ENCODE measurements at places on chromosomes 11 and 22. TPM values are rescaled to one million over a fixed set of nuclear protein-coding genes. Genes with fewer than 3 reads are reported as not detected.

The ACRV1 gene
- not detected for total RNA-seq

The OR5B21 gene
- total RNA-seq, result not detected

The FAT3 gene
- 7.6 TPM for total RNA-seq

The FAM111B gene
- total RNA-seq, result 8.5 TPM

The SAA1 gene
- total RNA-seq, result 1.9 TPM

The SDHAF2 gene
- total RNA-seq, result 32.5 TPM

The RHOD gene
- 156 TPM for total RNA-seq

The TRPT1 gene
- 55.2 TPM for total RNA-seq

The MRPL21 gene
- total RNA-seq, result 81.9 TPM

GRCh38 chr22:37519268-37520195 lies at the start of gene CARD10:
Gene CARD10, minus strand, starts transcription at chr22:37519415. Its CDS starts 215 bp downstream, at chr22:37519200.
- peak within 1 kb of the TSS; percentile 76 for H3K4me3 ChIP-seq
- peak; percentile 74 for DNase-seq
- H3K4me1 ChIP-seq, result peaks cover 19% of the 10 kb centered on the region

GRCh38 chr22:49294656-49295464 lies 532.8 kb downstream of the BRD1 start:
- peaks cover 100% of the 10 kb centered on the region for H3K27me3 ChIP-seq
- no peak overlapping the region for H3K27ac ChIP-seq
- no peak overlapping the region for H3K4me3 ChIP-seq

- no peak overlapping the region for H3K27ac ChIP-seq
- no peaks in the 10 kb centered on the region for H3K4me1 ChIP-seq
- no peak for DNase-seq
- H3K4me3 ChIP-seq, result no peak overlapping the region
- H3K27me3 ChIP-seq, result peaks cover 87% of the 10 kb centered on the region
- no peaks in the 10 kb centered on the region for H3K36me3 ChIP-seq
Measured at GRCh38 chr11:45390407-45390806, 104.3 kb upstream of the SYT13 start.

GRCh38 chr11:117603932-117604331 lies 193.1 kb downstream of the DSCAML1 start:
- no peaks in the 10 kb centered on the region for H3K36me3 ChIP-seq
- H3K4me1 ChIP-seq, result no peaks in the 10 kb centered on the region
- H3K27ac ChIP-seq, result no peak overlapping the region
- peaks cover 100% of the 10 kb centered on the region for H3K27me3 ChIP-seq
- H3K4me3 ChIP-seq, result no peak overlapping the region

- no peak overlapping the region for H3K4me3 ChIP-seq
- H3K36me3 ChIP-seq, result no peaks in the 10 kb centered on the region
- H3K27ac ChIP-seq, result no peak overlapping the region
- H3K27me3 ChIP-seq, result peaks cover 45% of the 10 kb centered on the region
Measured at GRCh38 chr11:114017723-114018122, 41.8 kb upstream of the ZBTB16 start.

GRCh38 chr11:719214-720016 lies 13.4 kb downstream of the EPS8L2 start:
- no peaks in the 10 kb centered on the region for H3K27me3 ChIP-seq
- H3K4me1 ChIP-seq, result no peaks in the 10 kb centered on the region
- no peak overlapping the region for H3K4me3 ChIP-seq
- DNase-seq, result no peak
- no peaks in the 10 kb centered on the region for H3K36me3 ChIP-seq

DNA sequence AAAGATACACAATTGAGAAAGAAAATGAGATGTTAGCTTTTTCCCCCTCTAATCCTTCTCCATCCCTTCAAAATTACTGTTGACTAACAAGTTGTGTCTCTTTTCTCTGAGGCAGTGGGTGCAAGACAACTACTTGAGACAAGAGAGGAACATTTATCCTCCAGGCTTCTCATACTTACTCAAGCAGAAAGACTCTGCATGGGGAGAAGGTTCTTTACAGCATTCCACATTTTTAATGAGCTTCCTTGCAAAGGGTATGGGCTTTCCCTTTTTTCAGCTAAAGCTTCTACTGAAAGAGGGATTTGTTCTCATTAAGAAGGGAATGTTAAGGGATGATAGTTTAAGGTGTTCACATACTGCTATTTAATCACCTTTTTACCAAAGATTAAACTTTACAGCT lies 47.8 kb downstream of the PAX6 start:
- no peak for DNase-seq
- H3K27ac ChIP-seq, result no peak overlapping the region
- no peak overlapping the region for H3K4me3 ChIP-seq
- no peaks in the 10 kb centered on the region for H3K4me1 ChIP-seq

DNA sequence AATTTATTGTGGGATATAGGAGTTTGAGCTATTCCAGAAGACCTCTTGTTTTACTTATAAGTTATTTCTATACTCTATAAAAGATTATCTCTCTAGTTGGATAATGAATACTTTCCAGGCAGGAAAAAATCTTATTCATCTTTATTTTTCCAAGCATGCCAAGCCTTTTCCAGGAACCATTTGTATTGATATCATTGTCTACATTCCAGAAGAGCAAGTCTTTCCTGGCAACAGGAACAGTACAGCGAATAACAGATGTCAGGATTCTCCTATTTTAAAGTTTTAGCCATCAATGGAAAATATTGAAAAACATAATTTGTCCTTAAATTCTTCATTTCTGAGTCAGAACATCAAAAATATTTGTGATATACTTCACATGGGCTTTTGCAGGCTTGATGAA lies 5.2 kb upstream of the NXPE1 start:
- H3K27me3 ChIP-seq, result no peaks in the 10 kb centered on the region
- H3K4me3 ChIP-seq, result no peak overlapping the region
- no peak overlapping the region for H3K27ac ChIP-seq
- H3K36me3 ChIP-seq, result no peaks in the 10 kb centered on the region

DNA sequence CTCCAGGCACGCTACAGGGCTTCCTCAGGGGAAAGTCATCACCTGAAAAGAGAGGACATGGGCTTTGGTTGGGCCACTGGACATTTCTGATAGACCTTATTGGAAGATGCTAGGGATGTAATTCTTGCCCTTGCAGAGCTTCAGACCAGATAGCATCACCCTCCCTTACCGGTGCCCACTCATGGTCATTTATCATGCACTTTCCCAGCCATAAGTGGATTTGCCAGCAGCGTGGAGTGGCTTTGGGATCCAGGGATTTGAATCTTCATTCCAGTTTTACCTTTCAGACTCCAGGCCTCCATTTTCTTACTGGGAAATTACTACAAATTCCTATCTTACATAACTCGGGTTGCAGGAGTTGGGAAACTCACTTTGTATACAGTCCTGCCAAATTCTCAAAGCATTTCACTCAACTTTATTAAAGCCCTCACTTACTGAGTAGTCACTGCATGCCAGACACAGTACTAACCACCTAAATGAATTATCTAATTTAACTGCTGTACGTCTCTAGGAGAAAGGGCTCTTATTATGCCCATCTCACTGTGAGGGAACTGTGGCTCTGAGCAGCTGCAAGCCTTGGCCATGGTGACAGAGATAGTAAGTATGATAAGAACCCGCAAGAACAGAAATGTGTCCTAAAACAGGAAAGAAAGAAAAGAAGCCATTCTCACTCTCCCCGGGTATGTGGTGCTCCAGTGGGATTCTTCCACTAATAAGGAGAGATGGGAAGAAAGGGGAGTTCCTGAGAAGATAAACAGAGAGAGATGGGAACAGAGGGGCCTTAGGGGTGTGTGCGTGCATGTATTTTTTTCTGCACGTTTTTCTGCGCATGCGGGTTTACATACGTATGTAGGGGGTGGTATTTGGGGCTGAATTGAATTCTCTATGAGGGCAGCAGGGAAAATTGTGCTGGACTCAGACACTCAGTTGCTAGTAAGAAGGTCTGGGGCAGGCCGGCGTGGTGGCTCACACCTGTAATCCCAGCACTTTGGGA lies 9.7 kb downstream of the CHRM1 start:
- no peak overlapping the region for H3K27ac ChIP-seq
- peaks cover 23% of the 10 kb centered on the region for H3K27me3 ChIP-seq
- DNase-seq, result no peak
- H3K4me1 ChIP-seq, result 0 out of 2 replicates have a peak, but pooled peaks cover 7% of the 10 kb centered on the region

DNA sequence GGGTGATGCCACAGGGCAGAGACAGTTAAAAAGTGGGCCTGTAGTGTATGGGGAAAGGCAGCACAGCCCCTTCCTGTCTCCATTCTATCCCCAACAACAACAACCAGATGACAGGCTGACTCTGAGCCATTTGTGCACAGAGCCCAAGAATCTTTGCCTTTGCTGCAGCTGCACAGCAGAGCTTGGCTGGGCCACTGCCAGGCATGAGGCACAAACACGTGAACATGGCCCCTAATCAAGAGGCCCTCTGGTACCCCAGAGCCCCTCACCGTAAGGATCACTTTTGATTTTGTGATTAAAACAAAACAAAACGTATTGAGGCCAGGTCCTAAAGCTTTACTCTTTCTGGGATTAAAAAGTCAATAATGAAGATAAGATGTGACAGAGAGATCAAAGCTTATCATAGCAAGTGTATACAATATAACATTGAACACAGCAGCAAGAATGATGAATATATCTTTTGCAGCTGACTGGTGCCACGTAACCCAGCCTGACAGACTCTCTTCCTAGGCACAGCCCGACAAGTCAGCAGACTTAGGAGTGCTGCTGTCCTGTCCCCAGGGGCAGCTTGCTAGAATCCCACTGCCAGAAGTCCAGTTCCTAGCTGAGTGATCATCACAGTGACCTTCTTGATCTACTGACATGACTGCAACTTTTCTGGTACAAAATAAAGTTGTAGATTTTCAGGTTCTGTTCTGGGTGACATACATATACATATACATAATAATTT lies 117.8 kb downstream of the SERGEF start:
- no peak for DNase-seq
- no peak overlapping the region for H3K4me3 ChIP-seq
- no peaks in the 10 kb centered on the region for H3K4me1 ChIP-seq
- no peak overlapping the region for H3K27ac ChIP-seq
- no peaks in the 10 kb centered on the region for H3K27me3 ChIP-seq

DNA sequence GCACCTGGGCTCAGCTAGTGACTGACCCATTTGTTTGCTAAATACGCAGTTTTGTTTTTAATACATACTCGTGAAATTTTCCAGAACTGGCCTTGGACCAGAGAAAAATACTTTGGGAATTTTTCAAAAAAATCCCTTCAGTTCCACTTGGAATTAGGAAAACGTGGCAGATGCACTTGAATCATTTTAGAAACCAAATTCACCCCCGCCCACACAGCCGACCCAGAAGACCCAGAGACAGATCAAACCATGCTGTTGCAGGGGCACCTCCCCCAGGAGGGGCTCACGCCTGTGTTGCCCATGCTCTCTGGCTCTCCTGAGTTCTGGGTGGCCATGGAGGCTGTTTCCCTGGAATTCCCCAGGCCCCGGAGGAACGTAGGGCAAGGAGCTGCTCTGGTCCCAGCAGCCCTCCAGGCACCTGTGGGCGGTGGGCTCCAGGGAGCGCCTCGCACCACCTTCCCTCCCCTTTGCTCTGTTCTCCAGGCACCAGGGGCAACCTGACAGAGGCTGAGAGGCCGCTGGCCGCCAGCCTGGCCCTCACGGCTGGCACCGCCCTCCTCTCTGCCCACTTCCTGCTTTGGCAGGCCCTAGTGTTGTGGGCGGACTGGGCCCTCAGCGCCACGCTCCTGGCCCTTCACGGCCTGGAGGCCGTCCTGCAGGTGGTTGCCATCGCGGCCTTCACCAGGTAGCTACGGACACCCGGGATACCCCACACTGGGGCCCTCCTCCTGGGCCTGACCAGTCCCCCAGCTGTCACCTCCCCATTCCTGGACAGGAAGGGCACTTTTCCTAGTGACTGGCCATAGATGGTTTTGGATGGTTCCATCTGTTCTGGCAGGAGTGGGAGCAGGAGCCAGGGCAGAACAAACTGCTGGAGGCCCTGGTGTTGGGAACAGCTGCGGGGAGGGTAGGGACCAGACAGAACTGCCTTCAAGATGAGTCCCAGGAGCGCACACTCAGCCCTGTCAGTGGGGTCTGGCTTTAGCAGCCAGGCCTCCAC lies 3.3 kb upstream of the EPS8L2 start:
- H3K27ac ChIP-seq, result no peak overlapping the region
- H3K4me3 ChIP-seq, result no peak overlapping the region
- DNase-seq, result no peak
- H3K4me1 ChIP-seq, result peaks cover 10% of the 10 kb centered on the region

DNA sequence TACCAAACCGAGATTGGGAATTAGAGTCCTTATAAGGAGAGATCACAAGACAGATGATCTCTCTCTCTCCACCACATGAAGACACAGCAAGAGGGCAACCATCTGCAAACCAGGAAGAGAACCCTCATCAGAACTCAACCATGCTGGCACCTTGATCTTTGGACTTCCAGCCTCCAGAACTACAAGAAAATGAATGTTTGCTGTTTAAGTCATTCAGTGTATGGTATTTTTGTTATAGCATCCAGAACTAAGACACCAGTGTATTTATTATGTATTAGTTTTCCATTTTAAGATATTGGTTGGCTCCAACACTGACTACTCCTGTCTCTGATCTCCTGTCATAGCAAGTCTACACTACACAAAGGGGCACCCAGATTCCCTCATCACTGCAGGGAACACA lies 86.9 kb downstream of the CCDC34 start:
- H3K4me1 ChIP-seq, result no peaks in the 10 kb centered on the region
- H3K27ac ChIP-seq, result no peak overlapping the region
- H3K4me3 ChIP-seq, result no peak overlapping the region
- H3K36me3 ChIP-seq, result no peaks in the 10 kb centered on the region
- peaks cover 9% of the 10 kb centered on the region for H3K27me3 ChIP-seq
- no peak for DNase-seq

GRCh38 chr11:113316256-113316655 lies 1.9 kb downstream of the TTC12 start:
- H3K4me3 ChIP-seq, result no peak overlapping the region
- H3K4me1 ChIP-seq, result peaks cover 16% of the 10 kb centered on the region
- H3K36me3 ChIP-seq, result peaks cover 3% of the 10 kb centered on the region
- no peaks in the 10 kb centered on the region for H3K27me3 ChIP-seq
- DNase-seq, result no peak
- H3K27ac ChIP-seq, result no peak overlapping the region

GRCh38 chr11:46347637-46348311 lies 511 bp downstream of the DGKZ start:
- peaks cover 36% of the 10 kb centered on the region for H3K4me1 ChIP-seq
- H3K4me3 ChIP-seq, result peak overlapping the region; percentile 97
- no peak overlapping the region for H3K27ac ChIP-seq
- no peaks in the 10 kb centered on the region for H3K27me3 ChIP-seq

- DNase-seq, result no peak
- no peak overlapping the region for H3K27ac ChIP-seq
- H3K36me3 ChIP-seq, result no peaks in the 10 kb centered on the region
- no peaks in the 10 kb centered on the region for H3K4me1 ChIP-seq
Measured at GRCh38 chr11:105297463-105297862, 157.9 kb upstream of the CARD18 start.

- H3K36me3 ChIP-seq, result no peaks in the 10 kb centered on the region
- no peaks in the 10 kb centered on the region for H3K27me3 ChIP-seq
- DNase-seq, result no peak
- no peaks in the 10 kb centered on the region for H3K4me1 ChIP-seq
Measured at GRCh38 chr11:44199298-44199697, 103.8 kb downstream of the EXT2 start.

DNA sequence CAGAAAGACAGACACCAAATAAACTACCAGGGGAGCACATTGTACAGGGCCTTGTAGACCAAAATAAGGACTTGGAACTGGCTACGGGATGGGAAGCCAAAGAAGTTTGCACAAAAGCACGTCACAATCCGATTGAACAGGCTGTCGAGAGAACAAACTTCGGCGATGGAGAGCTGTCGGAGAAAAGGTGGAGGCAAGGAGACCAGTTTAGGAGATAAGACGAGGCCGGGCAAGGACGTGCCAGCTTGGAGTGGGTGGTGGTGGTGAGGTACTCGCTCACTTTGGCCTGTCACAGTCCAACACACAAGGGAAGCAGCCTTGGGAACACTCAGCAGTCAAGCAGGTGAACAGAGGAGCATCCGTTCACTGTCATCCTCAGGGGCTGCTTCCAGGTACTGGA lies 19.0 kb downstream of the APOL5 start:
- no peak for DNase-seq
- no peaks in the 10 kb centered on the region for H3K27me3 ChIP-seq
- no peak overlapping the region for H3K27ac ChIP-seq
- 0 out of 2 replicates have a peak, but pooled peaks cover 1% of the 10 kb centered on the region for H3K4me1 ChIP-seq

Measured in PC-9 (cell line).